EH (cell line): ENCODE measurements at places on chromosomes 5 and 9.

DNA sequence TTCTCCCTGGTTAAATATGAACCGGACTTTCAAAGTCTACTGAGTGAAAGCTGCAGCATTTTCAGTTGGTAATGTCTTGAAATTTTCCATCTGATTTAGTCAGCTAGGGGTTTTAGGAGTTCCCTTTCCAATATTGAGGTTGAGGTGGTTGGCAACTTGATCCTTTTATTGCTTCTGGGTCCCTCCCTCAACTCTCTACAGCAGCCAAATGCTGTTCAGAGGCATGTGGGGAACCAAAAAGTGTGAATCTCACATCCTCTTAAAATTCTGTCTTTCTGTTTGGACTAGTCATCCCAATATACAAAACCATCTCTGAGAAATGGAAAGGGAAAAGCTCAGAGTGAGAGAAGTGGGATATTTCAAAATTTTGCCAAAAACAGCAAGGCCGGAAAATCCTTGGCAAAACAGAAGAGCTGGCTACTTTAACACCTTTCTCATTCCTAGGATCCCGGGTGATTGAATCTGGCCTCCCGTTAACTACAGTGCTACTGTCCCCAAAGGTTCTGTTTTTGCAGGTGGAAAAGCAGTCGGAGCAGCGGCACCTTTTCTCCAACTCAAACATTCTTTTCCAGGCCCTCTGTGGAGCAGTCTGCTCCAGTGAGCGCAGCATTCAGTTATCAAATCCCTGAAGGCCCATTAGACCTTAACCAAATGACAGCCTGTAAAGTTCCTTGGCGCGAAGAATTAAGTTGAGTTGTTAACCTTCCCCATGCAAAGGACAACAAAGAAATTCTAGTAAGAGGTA lies 345.9 kb upstream of the NUDT12 start:
- DNase-seq: no peak

- no peak for DNase-seq
Observed at GRCh38 chr5:143931476-143931875, 119.5 kb downstream of the HMHB1 start.

DNA sequence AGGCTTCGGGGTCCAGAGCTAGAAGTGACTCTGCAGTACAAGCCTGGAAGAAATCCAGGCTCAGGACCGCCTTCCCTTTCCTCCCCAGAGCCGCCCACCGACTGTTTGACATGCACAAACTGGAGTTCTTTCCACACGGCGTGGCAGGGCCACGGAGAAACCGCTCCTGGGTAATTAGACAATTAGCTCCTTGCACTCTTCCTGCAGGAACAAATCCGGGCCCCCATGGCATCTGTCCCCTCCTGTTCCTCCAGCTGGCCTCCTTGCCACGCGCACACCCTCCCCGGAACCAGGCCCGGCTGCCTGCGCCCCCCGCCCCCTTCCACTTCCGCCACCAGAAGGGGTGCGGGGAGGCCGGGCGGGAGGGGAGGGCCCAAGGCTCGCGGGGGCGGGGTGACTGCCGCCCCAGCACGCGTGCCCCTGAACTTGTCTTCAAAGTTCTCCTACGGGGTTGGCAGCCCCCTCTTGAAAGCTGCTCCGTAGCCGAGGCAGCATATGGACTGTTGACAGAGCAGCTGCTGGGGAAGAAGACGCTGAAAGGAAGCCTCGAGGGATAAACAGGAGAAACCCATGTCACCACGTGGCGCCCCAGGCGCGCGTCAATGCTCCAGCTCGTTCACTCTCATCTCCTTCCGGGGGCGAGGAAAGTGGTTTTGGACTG lies 74.3 kb downstream of the SEC61B start:
- DNase-seq: no peak

- DNase-seq: peak; percentile 4
Observed at GRCh38 chr5:100668511-100668910, 133.3 kb downstream of the FAM174A start.

DNA sequence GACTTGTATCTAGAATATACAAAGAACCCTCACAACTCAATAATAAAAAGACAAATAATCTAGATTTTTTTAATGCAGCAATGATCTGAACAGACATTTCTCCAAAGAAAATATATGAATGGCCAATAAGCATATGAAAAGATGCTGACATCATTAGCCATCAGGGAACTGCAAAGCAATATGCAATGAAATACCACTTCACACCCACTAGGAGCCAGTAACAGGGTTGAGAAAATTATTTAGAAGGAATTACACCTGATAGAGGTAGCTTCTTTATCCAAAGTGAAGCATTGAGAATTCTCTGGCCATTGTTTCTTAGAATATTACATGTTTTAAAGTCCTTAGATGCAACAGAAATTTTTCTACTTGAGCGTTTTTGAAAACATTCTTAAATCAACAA lies 316.9 kb downstream of the KCNN2 start:
- DNase-seq: no peak

DNA sequence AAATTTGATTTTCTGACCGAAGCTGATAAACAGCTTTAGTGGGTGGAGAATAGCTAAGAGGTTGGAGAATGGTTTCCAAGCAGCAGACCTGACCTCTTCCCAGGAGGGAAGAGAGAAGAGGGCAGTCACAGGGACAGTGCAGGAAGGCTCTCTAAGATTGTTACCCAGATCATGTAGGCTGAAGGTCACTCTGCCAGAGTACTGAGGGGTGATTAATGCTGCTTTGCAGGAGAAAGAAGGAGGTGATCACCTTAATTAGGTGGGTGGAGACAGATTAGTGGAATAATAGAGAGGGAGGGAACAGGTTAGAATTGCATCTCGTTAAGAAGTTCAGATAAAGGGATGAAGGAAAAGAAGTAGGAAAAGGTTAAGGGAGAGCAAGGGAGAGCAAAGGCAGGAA lies 440.5 kb downstream of the BRINP1 start:
- DNase-seq: no peak

- no peak for DNase-seq
Observed at GRCh38 chr5:1961952-1962595, 79.3 kb upstream of the IRX4 start.

GRCh38 chr5:6389397-6389796 lies 11.1 kb upstream of the MED10 start:
- no peak for DNase-seq

DNA sequence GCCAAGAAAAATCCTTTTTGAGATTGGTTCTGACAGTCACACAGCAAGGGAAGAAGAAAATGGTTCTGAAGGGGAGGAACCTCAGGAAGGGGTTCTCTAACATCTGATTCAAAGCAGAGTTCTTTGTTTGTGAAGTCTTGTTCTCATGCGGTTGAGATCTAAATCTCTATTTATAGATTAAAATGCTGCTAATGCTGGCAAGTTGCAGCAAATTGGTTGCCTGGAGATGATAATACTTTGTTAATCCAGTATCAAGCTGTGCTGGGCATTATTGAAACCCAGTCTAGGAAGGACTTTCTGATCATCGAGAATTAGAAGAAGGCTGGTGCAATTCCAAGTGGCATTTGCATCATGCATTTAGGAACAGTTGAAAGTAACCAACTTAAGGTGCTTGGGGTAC lies 34.0 kb upstream of the SLC28A3 start:
- DNase-seq: peak; percentile 9

- DNase-seq: no peak
Observed at GRCh38 chr5:171906066-171906570, 100.3 kb downstream of the FBXW11 start.

DNA sequence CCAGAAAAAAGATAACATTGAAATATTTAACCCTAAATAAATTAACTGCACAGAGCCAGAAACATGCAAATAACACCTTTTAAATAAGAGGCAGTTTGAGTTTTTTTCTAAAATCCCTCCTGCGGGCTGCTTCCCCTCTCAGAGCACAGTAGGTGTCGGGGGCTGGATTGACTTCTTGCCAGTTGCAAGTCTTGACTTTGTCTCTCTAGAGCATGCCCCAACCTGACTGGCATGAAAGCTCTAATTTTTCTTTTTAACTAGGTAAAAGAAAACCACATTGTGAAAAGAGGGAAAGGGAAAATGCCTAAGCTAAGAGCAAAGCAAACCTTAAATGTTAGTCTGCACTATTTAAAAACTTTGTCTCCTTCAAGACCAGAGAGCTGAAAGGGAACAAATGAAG lies 46.4 kb upstream of the DNAH5 start:
- DNase-seq: no peak

GRCh38 chr5:119168401-119168800 lies 97.5 kb downstream of the DMXL1 start:
- DNase-seq: peak; percentile 10
